Posterior cingulate gyrus (tissue), 11 donors: ENCODE measurements at places on chromosomes 4 and X.

- no peak for DNase-seq
Measured at GRCh38 chr4:152956650-152957436, 20.7 kb downstream of the FHDC1 start.

GRCh38 chr4:87209182-87209581, 11.2 kb downstream of the KLHL8 start:
- no peak for DNase-seq

DNA sequence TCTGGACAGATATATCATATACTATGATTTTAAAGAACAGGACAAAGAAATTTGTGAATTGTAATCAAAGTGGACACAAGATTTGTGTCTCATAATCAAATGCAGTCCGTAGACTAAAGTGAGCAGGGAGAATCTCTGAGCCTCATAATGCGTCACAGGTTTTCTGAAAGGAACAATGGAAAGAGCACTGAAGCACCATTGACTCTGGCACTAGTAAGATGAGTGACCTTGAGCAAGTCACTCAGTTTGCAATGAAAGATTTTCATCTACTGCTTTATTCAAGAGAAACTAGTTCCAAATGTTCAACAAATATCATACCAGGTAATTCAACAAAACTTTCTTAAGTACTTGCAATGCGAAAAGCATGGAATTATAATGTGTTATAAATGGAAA, 315.3 kb downstream of the MAPK10 start:
- DNase-seq, result no peak

- no peak for DNase-seq
Measured at GRCh38 chr4:164538097-164538496, 215.8 kb upstream of the SMIM31 start.

DNA sequence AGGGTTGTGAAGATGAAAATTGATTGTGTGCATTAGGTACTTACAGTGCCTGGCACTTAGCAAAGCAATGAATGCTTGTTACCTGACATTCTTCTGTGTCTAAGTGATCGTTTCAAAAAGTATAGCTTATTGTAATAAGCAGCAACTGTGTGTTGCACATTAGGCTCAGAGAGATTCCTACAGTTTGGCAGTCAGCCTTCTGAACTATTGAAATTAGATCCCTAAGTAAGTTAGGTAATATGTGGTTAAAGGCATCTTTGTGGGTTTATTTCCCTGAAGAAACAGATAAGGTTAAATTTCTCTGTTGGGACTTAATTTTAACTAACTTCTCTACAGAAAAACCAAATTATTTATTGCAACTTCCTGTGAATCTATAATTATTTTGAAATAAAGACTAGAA, 93.4 kb downstream of the REPS2 start:
- DNase-seq, result no peak

GRCh38 chrX:143336261-143336660, 181.0 kb downstream of the SPANXN3 start:
- no peak for DNase-seq
